ENCODE measurements at places on chromosomes 13 and 19.

DNA sequence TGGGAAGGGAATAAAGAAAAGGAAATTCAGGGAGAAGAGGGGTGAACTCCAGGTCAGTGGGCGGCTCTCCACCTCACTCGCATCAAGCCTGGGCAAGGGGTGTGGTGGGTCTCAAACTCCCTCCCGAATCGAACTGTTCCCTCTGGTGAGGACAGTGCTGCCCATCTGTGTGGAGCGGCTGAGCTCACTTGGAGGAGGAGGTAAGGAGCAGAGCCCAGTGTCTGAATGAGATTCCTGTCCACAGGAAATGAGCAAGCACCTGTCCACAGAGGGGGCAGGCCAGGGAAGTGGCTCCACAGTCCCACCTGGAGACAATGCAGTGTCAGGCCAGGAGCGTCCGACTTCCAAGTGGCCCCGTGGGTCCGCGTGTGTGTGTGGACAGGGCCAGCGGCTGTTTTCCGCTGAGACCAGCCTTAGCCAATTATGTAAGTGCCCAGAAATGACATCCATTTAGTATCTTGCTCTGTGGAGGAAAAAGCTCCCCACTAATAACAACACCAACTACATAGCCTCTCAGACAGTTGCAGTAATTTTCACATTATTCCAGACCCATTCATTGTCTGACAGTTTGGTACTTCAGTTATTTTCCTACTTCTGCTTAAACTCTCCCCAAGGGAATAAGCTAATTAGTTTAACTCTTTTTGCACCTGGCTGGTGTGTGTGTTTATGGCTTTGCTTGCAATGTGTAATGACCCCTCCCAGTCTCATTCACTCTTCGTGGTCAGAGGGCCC is 114.6 kb downstream of the SOX1 start:
- no peak for DNase-seq

DNA sequence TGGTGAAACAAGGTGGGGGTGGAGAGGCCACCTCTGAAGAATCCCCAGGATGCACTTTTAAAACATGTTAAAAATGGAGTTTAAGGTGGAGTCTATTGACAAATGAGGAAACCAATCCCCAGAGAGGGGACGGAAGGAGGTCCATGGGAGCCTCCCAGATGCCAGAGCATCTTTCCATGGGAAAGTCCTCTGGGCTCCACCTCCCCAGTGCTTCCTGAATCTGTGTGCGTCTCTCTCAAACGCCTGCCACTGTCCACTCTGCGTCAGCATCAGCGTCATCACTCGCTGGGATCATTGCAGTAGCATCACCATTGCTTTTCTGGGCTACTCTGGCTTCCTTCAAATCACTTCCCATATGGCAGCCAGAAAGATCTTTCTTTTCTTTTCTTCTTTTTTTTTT is 6.2 kb downstream of the GPR4 start:
- no peak for DNase-seq

DNA sequence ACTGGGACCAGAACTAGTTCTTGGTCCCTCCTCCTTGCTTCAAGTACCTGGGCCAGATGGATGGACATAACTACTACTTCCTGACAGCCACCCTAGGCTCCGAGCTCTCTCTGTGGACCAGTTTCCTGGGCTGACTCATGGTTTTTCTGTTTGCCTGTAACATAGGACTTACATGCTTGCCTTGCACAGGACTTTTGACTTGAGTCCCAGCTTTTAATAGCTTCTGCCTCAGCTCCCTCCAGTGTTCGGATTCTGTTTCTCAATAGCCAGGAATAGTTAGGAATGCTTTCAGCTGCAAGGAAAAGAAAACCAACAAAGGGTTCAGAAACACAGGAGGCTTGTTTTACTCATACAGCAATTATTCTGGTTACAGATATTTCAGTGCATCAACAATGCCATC is 405.9 kb downstream of the ZNF536 start:
- DNase-seq: no peak

GRCh38 chr19:56144376-56144775 is 3.3 kb downstream of the ZNF444 start:
- no peak for DNase-seq

DNA sequence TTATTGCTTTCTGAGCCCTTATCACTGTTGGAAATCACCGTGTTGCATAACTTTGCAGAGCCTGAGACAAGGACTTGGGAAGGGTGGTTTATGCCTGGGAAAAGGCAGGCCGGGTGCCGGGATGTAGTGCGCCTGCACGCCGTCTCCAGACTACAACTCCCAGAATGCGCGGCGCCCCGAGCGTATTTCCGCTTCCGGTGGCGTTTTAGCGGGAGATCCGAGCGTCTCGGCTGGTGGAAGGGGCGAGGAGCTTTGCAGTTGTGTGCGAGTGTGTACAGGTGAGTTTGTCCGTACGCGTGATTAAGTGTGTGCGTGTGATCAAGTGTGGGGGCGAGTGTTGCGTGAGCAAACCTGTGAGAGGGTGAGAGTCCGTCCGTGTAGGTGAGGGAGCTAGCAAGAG is 75.4 kb downstream of the PEG3 start:
- no peak for DNase-seq

DNA sequence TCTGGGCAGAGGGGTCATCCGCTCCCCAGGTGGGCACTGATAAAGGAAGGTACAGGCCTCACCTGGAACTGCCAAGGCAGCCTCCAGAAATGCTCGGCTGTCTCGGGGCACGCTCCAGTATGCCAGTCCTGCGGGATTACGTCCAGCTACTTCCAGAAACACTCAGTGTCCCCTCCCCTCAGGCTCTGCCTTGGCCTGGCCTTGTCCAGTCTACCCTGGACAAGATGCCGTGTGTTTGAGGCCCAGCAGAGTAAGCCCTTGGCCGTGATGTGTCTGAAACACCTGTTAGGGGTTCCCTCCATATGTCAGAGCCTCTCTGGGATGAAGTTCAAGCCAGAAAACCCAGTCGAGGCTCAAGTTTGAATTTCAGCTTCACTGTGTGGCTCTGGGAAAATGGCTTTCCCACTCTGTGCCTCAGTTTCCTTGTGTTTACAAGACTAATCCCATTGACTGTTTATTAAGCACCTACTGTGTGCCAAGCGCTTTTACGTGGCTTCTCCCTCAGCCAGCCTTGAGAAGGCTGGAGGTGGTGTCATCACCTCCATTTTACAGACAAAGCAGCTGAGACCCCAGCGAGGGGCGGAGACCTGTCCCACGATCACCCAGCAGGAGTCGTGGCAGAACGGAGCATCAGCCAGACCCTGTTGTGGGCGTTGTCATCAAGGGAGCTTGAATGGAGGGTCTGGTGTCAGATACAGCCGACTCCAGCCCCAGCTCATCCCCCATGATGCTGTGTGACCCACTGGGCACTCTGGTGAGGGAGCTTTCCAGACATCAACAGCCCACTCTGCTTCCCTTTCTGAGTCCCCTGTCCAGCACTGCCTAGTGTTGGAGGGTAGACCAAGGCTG is 2.0 kb upstream of the PIK3R2 start:
- no peak for DNase-seq

- no peak for DNase-seq
Measured at GRCh38 chr13:97267418-97268059, 45.4 kb downstream of the MBNL2 start.

DNA sequence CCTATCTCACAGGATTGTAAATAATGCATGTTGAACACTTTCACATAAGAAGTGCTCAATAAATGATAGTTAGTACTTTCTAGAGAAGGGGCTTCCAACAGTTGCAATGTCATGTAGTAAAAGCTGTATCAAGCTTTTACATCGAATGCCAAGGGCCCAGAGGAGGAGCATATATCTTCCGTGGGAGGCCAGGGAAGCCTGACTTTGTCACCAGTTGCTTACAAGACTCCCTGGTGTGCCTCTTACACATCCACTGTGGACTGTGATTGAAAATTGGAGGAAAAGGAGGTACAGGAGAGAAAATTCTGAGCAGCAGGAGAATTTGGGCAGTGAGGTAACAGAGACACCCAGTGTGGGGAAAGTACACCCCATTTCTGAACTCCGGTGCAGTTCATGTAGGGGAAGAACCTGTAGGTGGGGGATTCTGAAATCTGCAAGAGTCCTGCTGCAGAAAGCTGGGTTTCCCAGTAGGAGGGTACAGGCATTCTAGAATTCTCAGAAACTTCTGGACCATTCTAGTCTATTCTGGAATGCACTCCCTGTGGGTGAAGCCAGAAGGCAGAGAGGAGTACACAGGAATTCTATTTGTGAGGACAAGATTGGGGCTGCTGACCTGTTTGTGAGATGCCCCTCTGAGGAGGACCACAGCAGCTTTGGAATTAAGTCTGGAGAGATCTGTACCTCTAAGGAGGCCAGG is 54.0 kb downstream of the ALOX5AP start:
- DNase-seq: no peak

GRCh38 chr13:33761740-33762139 is 56.2 kb upstream of the RFC3 start:
- DNase-seq: peak; percentile 8

Data from RWPE1 (cell line).